ENCODE measurements at places on chromosomes 3 and 15. TPM values are rescaled to one million over a fixed set of nuclear protein-coding genes. Genes with fewer than 3 reads are reported as not detected.

SMCO1 gene
- not detected for total RNA-seq

DNA sequence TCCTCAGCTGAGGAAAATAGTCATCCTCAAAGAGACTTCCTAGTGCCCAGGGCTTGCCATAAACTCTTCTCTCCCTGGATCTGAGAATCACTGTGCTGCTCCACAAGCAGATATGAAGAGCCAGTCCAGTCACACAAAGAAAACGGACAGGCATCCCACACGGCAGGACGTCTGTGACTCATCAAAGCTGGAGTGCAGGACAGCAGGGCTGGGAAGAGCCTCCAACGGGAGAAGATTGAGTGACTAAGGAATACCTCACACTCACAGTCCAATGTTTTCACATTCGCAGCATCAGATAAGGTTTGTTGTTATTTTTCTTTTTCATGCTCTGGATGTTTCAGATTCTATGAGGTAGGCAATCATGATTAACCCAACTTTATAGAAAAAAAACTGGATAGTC lies 57.8 kb downstream of the NEK10 start:
- H3K36me3 ChIP-seq, result no peaks in the 10 kb centered on the region
- no peaks in the 10 kb centered on the region for H3K4me1 ChIP-seq
- H3K27ac ChIP-seq, result no peak overlapping the region
- no peak for DNase-seq
- H3K4me3 ChIP-seq, result no peak overlapping the region
- H3K27me3 ChIP-seq, result no peaks in the 10 kb centered on the region

GRCh38 chr15:37789881-37790280 lies 144.6 kb upstream of the TMCO5A start:
- no peaks in the 10 kb centered on the region for H3K27me3 ChIP-seq
- no peaks in the 10 kb centered on the region for H3K36me3 ChIP-seq
- DNase-seq, result no peak
- no peak overlapping the region for H3K27ac ChIP-seq
- H3K4me3 ChIP-seq, result no peak overlapping the region

DNA sequence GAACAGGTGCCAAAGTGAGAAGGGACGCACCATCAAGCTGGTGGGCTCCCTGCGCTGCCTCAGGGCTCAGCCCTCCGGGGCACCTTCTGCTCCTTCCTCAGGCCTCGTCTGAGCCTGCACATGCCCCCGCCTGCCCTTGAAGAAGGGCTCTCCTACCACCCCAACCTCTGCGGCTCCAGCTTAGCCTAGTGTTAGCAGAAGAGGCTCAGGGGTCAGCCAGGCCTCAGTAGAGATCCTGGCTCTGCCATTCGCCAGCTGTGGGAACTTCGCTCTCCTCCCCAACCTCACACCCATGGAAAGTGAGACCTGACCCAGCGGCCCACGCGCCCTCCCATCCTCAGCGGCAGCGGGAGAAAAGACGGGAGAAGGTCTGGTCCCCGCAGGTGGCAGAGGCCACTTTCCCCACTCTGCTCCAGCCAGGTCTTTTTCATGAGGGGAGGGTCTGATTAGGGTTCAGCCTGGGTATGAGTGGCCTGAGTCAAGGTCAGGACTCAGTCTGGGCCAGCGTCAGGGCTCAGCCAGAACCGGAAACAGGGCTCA lies 8.2 kb downstream of the GRIP2 start:
- H3K36me3 ChIP-seq, result no peaks in the 10 kb centered on the region
- no peak overlapping the region for H3K27ac ChIP-seq
- H3K27me3 ChIP-seq, result no peaks in the 10 kb centered on the region

- H3K36me3 ChIP-seq, result no peaks in the 10 kb centered on the region
- no peaks in the 10 kb centered on the region for H3K27me3 ChIP-seq
- peaks cover 28% of the 10 kb centered on the region for H3K4me1 ChIP-seq
- no peak overlapping the region for H3K27ac ChIP-seq
- no peak overlapping the region for H3K4me3 ChIP-seq
- no peak for DNase-seq
Measured at GRCh38 chr15:63818191-63818590, 15.6 kb downstream of the HERC1 start.

DNA sequence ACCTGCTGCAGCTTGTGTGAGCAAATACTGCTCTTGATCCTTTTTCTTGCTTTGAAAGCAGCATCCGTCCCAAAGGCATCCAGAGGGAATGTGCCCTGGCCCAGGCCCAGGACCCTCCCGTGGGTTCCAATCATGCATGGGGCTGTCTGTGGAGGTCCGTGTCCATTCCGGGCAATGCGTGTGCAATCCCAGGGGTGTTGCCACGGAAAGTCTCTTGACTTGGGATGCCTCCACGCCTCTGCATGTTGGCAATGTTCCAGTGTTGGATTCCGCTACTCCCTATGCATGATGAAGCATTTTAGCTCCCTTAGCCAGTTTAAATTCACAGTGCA lies 105.7 kb downstream of the SNRPN start:
- H3K4me3 ChIP-seq, result no peak overlapping the region
- H3K27me3 ChIP-seq, result no peaks in the 10 kb centered on the region
- no peaks in the 10 kb centered on the region for H3K4me1 ChIP-seq
- no peaks in the 10 kb centered on the region for H3K36me3 ChIP-seq
- no peak for DNase-seq

Measured in transverse colon (tissue), 4 donors.